ENCODE measurements at places on chromosomes 3 and 15.

DNA sequence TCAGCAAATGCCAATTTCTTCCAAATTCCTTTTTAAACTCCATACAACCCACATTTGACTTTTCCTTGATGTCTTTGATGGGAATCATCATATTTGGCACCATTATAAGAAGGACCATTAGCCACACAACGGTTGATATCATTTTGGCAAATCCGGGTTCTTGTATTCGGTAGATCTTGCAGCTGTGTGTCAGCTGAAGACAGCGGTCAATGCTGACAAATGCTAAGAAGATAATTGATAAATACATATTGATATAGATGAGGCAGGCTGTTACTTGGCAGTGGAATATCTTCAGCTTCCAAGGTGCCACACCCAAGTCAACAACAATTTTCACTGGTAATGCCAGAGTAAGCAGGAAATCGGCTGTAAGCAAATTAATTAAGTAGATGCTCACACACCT is 4.2 kb downstream of the GPR171 start:
- no peak for DNase-seq

DNA sequence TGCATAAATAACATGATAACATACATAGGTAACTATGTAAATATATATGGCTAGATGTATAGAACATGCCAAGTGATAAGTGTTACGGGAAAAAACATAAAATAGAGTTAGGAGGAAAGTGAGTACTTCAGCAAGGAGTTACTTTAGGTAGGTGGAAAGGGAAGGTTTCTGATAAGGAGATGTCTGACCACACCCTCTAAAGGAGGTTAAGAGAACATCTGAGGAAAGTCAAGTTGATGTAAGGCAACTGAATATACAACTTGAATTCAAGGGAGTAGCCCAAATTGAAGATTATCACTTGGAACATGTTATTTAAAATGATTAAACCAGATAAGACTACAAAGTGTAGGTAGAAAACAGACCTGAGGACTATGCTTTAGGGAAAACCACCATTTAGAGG is 13.8 kb downstream of the PIERCE2 start:
- DNase-seq: no peak

DNA sequence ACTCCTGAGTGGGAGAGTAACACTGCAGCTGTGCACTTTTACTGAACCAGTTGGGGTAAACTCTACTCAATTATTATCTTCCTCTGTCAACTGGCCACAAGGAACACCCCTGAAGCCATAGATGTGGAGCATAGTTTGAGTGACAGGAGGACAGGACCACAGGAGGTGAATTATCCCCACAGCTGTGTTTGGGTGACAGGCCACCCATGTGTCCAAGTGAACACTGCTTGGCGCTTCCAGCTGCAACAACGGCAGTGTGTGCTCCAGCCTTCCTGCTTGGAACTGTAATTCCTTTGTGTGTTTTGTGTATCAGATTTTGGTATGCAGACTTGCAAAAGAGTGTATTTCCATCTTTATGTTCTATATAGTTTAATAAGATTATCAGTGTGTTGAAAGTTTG is 20.2 kb upstream of the TSPAN3 start:
- no peak for DNase-seq

GRCh38 chr15:31501536-31502157 is 175.0 kb downstream of the KLF13 start:
- no peak for DNase-seq

DNA sequence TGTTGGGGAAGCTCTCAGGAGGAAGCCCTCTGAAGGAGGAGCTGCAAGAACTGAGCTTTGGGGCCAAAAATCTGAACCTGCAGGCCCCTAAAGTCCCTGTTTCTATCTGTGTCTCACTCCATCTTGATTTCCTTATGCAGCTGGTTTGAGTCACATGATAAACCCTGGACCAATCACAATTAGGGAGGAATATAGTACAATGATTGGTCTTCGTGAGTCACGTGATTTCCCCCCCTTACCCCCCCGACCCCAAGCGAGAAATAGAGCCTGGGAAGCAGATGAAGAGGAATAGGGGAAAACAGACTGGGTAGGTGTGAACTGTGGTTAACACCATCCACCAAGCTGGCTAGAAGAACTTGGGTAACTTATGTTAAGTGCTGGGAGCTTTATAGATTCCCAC is 12.9 kb downstream of the CRABP1 start:
- no peak for DNase-seq

GRCh38 chr3:194440756-194441155 is 41.7 kb upstream of the GP5 start:
- no peak for DNase-seq

DNA sequence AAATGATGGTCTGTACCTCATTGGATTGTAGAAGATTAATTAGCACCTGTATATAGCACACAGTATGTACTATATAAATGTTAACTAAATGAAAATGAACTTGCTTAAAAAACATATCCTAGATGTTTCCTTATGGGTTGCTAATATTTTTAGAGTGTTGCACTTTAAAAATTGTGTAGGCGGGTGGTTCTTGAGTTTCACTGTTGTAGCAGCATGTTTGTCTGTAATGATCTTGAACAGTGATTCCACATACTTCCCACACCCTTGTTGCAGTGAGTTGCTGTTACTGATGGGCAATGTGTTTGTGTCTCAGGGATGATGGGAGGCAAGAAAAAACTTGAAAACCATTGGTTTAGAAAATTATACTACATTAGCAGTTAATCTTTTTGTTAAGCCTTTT is 22.0 kb downstream of the USP3 start:
- no peak for DNase-seq

DNA sequence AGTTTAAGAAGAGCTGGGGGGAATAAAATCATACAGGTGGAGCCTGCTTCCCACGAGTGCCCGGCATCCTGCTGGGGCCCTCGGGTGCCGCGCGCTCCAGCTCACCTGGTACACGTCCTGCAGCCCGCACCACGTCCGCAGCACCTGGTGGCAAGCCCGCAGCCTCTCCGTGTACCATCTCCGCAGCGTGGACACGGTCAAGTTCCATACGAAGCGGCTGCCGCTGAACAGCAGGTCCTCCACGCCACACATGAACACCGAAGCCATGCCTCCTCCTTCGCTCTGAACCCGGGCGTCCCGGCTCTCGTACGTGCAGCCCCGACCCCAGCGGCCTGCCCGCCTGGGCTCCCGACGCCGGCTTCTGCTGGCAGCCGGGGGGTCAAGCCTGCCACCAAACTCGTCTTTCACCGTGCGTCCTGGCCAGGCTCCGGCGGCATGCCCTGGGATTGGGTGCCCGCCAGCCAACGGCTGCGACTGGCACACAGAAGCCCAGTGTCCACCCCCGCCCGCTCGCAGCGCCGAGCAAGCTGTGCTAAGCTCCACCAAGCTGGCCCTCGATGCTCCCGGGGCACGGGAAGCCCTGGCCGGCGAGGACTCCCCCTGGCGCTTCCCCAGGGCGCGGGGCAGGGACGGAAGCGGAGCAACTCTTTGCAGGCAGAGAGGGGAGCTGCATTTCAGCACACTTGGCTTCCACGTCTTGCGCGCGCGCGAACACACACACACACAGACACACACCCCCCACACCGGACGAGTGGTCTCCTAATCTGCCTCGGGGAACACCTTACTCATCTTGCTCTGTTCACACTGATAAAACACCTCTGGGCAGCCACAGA is at the start of gene FRMD4B:
FRMD4B (minus strand) TSS at position 366 of the 833 bp plus-strand sequence; CDS start at position 267, 99 bp downstream.
- peak; percentile 40 for DNase-seq

DNA sequence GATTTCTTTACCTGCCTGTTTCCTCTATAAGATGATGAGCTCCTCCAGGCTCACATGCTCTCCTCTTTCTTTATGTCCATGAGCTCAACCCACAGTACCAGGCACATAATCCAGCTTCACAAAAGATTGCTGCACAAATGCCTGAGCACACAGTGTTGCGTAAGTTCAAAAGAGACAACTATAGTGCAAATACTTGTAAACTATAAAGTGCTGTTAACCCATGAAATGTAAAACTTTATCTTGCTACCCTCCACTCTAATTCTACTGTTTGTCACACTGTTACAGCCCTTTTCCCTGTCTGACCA is 101.0 kb upstream of the LPP start:
- no peak for DNase-seq

- DNase-seq: no peak
These were observed 29.9 kb downstream of the CGNL1 start for GRCh38 chr15:57406062-57406772.

- DNase-seq: no peak
These were observed 192.3 kb upstream of the BCHE start for GRCh38 chr3:166029507-166029906.

DNA sequence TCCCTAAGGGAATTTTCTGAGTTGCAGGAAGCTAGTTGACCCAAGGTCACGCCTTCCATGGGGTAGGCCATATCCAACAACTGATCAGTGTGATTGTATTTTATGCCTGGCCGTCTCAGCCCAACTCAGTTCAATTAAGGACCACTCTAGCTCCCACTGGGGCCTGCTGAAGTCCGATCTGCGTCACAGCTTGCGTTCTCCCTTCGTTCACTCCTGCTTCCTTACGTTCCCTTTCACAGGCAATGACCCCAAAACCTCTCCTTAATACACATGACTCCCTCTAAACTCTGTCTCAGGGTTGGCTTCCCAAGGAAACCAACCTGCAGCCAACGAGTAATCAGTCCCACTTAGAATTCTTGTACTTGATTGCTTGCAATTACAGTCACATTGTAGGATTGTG is 428.0 kb downstream of the RBMS3 start:
- DNase-seq: no peak

DNA sequence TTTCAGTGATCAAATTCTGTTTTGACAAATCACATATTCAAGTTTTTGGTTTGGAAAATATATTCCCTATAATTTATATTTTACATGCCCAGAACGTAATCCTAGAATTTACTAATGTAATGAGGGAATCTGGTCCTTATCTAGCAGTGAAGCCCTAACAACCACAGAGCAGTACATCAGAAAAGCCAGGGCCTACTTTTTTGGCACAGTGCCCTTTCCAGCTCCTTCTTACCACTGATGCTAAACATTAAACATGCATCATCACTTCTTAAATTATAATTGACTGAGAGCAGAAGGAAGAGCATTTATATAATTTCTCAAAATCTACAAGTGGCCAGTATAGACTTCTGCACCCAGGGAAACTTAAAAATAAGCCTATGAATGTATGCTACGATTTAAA is 66.7 kb downstream of the FBXL22 start:
- DNase-seq: no peak

DNA sequence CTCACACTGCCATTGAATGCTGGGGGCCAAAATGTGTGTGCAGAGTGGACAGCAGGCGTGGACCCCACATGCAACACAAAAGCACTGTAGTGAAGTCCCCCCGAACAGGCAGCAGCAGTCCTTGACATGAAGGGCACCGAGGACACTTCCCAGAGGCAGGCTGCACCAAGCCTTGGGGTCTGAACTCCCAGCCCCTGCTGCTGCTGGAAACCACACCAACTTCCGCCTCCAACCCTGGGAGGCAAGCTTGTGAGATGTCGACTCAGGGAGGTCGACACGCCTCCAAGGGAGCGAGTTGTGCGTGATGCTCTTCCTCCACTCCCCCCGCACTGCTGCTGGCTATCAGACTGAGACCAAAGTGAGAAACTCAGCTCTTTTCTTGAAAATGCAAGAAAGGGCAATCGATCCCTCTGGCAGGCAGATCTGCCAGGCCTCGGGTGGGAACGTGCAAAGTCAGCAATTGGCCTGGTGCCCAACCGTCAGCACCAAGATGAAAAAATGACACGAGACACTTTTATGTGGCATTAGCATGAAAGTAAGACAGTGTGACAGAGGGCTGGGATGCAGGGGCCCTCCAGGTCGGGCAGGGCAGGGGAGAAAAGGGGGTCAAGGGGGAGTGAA is 43.6 kb downstream of the WHAMM start:
- DNase-seq: peak; percentile 65

DNA sequence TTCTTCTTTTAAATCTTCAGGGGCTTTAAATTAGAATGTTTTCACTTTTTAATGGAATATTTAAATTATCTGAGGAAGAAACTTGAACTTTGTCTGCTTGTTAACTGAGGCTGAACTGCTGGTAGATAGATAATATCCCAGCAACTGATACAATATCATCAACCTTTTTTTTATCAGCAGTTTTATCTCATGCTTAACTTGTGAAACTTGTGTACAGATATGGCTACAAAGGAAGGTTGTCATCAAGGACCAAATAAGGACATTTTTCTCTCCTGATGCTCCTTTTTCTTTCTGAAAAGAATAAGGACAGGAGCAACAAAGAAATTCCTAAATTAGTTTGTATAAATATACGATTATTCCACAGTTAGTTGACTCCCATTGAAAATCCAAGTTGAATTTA is 66.4 kb upstream of the KBTBD8 start:
- no peak for DNase-seq

- no peak for DNase-seq
These were observed 72.5 kb upstream of the POLG start for GRCh38 chr15:89406940-89407607.

DNA sequence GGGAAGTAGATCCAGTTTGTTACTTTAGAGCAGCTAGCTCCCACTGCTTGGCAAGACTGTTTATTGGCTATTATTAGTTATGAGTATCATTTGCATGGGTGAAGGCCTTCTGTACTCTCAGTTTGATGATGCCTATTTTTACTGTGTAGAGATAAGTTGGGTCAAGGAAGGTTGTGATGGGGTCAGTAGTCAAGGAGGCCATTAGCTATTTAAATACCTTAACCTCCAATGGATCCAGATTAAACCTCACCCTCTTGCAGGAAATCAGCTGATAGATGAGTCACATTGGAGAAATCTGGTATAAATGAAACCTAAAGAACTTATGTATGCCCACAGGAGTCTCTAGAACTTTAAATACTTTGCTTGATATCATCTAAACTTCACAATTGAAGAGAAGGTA is 45.0 kb downstream of the THBS1 start:
- DNase-seq: no peak

- no peak for DNase-seq
These were observed 96.6 kb upstream of the AGTR1 start for GRCh38 chr3:148600902-148601765.

- DNase-seq: peak; percentile 64
These were observed 564 bp upstream of the PIGZ start for GRCh38 chr3:196969134-196969659.

- DNase-seq: no peak
These were observed 1777.1 kb downstream of the OTOL1 start for GRCh38 chr3:163273694-163274093.

DNA sequence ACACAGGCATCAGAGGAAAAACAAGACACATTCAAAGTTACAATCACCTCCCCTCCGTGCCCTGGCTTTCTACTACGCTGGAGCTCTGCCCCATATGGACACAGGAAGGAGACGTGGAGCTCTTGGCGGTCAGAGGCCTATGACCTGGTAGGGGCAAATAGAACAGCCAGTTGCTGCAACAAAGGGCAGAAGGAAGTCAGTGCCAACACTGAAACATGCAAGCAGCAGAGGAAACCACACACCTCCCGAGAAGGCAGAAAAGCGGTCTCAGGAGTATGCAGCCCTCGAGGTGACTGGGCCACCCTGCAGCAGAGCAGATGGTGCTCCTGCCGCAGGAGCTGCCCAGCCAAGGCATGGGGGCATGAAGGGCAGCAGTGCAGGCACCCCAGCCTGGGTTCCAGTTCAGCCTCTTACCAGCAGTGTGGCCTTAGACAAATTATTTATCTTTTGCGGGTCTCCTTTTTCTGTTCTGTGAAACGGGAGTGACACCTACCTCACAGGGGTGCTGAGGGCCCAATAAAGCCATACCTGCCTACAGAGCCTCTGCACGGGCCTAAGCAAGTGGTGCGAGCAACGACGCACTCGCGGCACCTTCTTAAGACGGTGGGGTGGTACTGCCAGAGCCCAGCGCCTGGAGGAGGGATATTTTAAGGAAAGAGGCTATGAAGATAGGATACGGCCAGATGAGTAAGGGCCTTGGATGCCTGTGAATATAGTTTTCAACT is 8.6 kb downstream of the ZXDC start:
- DNase-seq: no peak

- DNase-seq: no peak
These were observed 2.9 kb downstream of the MCTP2 start for GRCh38 chr15:94234300-94234699.

GRCh38 chr3:24185738-24186384 is 240.8 kb downstream of the NR1D2 start:
- DNase-seq: peak; percentile 60
